ENCODE measurements at places on chromosomes 1 and 21.
A peak's percentile ranks its signal among the peaks of the same experiment; 100 is the strongest.

DNA sequence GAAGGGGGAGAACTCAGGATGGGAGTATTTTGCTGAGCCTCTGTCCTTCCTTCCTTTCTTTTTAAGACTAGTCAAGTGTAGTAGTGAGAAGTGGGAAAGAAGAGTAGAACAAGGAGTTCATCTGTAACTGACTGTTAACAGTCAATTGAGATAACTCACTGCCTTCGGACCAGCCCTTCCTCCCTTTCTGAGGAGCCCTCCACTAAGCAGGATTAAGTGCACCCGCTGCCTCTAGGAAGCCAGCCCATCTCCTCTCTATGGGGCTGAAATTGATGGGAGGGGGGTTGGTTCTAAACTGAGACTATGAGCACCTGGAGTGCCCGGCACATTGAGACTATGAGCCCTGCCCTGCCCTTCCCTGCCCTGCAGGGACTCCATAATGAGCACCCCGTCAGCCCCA lies 72.7 kb upstream of the TINAGL1 start:
- DNase-seq: no peak

- no peak for DNase-seq
Measured at GRCh38 chr1:231046730-231047395, 6.8 kb upstream of the FAM89A start.

DNA sequence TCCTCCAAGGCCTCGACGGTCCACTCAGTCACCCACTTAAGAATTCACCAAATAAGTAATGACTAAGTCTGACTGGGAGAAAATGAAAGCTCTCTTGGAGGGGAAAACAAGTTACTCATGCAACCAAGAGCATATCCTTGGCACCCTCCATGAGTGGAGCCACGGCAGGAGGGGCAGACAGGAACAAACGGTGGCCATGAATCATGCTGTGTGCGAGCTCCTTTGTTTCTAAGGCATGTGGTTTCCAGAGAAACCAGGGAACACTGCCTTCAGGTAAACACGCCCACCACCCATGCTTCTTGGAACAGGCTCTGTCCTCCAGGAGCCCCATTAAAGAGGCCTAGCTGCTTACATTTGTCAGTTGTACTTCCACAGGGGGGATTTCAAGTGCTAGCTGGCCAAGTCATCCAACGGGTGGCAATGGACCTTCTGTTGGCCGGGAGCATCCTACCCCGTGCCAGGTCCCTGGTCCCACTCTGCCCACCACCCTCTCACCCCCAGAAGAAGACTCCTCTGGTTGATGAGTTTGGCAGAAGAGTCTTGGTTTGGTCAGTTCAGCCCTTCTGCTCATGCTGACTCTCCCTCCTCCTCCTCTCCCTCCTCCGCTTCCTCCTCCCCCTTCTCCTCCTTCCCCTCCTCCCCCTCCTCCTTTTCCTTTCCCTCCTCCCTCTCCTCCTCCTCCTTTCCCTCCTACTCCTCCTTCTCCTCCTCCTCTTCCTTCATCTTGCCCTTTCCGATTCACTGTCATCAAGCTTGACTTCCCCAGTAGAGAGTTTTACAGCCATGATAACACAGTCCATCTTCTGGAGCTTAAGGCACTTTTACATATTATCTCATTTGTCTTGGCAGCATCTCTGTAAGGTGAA lies 107.6 kb downstream of the CCDC185 start:
- peak; percentile 37 for DNase-seq

- DNase-seq: no peak
Measured at GRCh38 chr1:168230709-168231108, 4.9 kb downstream of the SFT2D2 start.

GRCh38 chr1:228935855-228936727 lies 200.8 kb downstream of the RHOU start:
- no peak for DNase-seq

DNA sequence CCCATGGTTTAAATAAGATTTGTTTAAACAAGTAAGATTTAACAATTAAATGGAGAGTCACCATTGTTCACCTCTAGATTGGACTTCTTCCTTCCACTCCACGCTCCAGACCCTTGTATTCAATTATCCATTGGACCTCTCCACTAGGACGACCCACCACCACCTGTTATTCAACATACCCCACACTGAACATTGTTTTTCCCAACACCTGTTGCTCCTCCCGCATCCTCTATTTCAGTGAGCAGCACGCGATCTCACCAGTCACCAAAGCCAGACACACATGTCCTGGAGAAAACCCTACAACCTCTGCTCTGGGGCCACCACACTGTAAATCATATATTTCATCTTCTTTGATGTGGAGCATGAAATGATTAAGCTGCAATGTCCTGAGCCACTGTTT lies 28.6 kb downstream of the ATP8B2 start:
- DNase-seq: no peak

DNA sequence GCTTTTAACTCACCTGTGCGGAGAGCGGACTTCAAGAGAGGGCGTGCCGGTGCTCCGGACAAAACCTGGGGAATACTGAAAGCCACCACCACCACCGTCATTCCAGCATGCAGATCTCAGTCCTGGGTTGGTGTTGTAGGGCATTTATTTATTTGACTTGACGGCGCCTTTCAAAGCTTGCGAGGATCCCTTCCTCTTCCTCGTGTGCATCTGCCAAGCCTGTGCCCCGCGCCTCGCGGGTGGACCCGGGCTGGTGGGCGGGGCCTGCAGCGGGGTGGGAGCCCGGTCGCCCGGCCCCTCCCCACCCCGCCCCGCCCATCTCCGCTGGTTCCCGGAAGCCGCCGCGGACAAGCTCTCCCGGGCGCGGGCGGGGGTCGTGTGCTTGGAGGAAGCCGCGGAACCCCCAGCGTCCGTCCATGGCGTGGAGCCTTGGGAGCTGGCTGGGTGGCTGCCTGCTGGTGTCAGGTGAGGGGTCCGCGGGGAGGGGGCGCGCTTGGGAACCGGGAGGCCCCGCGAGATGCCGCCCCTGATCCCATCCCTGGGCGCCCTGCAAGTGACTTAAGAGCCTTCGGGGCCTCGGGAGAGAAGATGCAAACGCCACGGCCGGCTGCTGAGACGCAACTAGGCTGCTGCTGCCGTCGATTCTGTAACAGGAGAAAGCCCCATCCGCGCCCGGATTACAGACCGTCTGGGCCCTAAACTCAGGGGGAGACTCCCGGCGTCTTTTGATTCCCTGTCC lies at the start of gene IL10RB:
IL10RB (plus strand) TSS at position 318 of the 739 bp plus-strand sequence; CDS start at position 417, 99 bp downstream.
- peak; percentile 65 for DNase-seq

GRCh38 chr1:97903626-97904025 lies 17.2 kb downstream of the DPYD start:
- no peak for DNase-seq

DNA sequence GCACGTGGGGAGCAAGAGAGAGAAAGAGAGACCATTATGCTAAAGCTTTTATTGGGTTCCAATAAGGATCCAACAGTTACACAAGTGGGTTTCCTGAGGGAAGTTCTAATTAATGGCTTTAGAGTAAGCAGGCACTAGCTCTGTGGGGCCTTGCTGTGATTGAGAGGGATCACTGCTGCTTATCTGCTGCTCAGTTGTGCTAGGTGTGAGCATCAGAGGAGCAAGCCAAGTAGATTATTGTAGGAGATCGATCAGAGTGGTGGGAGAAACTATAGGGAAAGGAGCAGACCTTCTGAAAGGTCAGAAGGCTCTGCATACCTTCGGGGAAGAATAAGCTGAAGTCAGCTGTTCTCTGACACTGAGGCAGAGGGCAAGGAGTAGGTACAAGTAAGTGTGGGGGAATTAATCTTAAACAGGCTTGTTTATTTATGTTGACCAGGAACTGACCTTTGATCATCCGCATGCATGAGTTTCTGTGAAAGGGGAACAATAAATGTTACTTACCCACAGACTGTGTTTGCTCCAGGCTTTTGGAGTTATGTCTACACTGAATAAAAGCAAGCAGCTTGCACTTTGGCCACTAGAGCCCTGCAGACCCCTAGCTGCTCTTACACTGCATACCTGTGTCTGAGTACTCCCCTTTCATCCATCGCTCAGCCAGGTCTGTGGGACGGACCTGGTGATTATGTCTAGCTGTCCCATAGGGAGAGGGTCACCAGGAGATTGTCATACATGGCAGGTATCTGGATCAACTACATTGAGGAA lies 89.7 kb downstream of the TNNI3K start:
- no peak for DNase-seq

DNA sequence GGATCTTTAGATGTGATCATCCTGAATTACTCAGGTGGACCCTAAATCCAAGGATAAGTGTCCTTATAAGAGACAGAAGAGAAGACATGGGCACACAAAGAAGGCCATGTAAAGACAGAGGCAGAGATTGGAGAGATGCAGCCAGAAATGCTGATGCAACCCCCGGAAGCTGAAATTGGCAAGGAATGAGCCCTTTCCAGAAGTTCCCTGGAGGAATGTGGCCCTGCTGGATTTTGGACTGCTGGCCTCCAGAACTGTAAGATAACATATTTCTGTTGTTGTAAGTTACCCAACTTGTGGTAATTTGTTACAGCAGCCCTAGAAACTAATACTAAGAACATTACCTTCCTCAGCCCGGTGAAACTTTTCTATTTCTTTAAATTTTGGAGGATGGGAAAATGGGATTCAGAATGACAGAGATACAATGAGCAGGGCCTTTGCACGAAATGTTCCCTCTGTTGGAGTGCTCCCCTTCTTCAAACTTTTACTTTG lies 11.2 kb upstream of the PLPP3 start:
- DNase-seq: no peak

- DNase-seq: no peak
Measured at GRCh38 chr1:245915406-245915805, 591.7 kb downstream of the SMYD3 start.

- DNase-seq: no peak
Measured at GRCh38 chr1:193662030-193662429, 475.6 kb upstream of the B3GALT2 start.

GRCh38 chr1:42480921-42481320 lies 17.8 kb downstream of the CCDC30 start:
- no peak for DNase-seq

DNA sequence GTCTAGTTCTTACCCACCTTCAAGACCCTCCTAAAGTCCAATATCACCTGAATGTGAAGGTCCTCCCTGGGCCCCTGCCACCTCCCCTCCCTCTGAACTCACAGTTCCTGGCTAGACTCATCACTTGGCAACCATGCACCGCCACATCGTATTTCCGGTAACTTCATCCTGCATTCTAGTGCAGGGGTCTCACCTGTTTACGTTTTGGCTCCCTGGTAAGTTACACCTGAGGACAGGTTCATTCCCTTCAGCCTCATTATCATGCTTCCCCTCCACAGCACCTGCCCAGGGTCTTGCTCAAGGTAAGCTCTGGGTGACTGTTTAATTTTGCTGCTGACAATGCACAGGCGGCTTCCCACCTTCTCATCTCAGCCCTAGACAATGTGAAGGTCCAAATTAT lies 93.1 kb downstream of the MIS18A start:
- DNase-seq: no peak

- DNase-seq: no peak
Measured at GRCh38 chr1:1022302-1023009, 2.5 kb downstream of the AGRN start.

- peak; percentile 57 for DNase-seq
Measured at GRCh38 chr1:20290624-20291597, at the start of gene VWA5B1. Gene VWA5B1 (plus strand): TSS chr1:20290875. CDS start chr1:20310602, 19,727 bp downstream.

GRCh38 chr1:216711712-216712111 lies 11.5 kb downstream of the ESRRG start:
- DNase-seq: no peak

- no peak for DNase-seq
Measured at GRCh38 chr1:204390751-204391466, 20.7 kb downstream of the PPP1R15B start.

GRCh38 chr1:203120325-203121153 lies 7.0 kb upstream of the ADORA1 start:
- no peak for DNase-seq

GRCh38 chr1:22808676-22809483 lies 98.2 kb downstream of the EPHB2 start:
- no peak for DNase-seq

DNA sequence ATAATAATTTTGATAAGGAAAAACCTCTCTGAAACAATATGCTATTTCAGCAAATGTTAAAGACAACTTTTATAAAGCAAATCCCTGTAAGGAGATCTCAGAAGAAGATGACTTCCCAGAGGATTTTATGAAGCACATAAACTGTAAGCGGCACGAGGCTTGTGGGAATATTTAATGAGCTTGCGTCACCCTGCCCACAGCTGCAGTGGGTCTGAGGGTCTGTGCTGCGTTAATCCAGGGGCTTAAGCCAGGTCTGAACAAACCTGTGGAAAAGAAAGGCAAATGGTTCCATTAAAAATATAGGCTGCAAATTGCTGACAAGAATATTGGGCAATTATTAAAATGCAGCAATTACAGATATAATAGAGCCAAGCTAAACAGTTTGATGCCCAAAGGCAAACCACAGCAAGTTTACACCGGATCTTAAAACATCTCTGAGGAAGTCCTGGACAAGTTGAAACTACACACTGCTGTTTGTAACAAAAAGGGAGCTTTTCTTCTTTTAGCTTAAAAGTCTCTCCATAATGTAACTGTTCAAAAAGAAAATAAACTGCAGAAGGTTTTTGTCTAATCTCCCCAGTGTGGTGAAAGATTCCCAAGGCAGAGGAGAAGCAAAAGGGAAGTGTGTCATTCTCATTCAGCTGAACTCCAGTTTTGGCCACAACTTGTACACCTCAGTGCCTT lies 21.8 kb downstream of the TGFBR3 start:
- no peak for DNase-seq

DNA sequence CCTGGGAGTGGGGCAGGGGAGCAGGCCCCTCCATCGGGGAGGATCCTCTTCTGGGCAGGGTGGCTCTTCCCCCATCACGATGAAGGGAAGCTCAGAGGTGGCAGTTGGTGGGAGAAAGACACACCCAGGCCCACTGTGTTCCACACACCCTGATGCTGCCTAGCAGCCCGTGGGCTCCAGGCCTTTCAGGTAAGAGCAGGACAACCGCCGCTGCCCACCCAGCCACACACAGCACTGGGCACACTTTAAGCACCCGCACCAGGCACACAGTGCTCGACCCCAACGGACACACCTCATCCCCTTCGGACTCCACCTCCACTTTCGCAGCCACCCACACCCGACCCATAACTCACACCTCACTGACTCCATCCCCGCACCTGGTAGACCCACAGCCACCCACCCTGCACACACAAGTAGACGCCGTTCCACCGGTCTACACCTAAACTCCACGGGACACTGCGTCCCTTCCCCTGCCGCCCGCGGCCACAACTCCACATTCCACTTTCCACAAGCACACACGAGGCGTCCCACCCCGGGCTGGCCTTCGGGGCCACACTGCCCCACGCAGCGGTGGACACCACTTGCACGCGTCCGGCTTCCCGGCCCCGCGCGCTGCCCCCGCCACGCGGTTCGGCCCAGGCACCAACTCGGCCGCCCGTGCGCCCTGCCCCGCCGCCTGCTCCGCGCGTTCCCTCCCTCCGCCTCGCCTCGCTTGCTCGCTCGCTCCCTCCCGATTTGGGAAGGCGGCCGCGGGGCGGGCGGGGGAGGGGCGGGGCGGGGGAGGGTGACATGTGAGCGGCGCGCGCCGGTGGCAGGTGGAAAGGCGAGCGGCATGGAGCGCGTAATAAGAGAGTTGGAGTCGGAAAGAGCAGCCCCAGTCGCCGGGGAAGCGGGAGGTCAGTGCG lies at the start of gene KCNQ4:
KCNQ4 (plus strand) TSS at position 787 of the 905 bp plus-strand sequence. CDS start 307 bp downstream, outside the sequence.
- no peak for DNase-seq

- no peak for DNase-seq
Measured at GRCh38 chr1:236338096-236338495, 56.0 kb upstream of the EDARADD start.

GRCh38 chr1:116371752-116372151 lies 1.3 kb upstream of the ATP1A1 start:
- DNase-seq: no peak

All from renal cortex interstitium (tissue), 15 donors.